ENCODE measurements at places on chromosomes 5 and 9.

DNA sequence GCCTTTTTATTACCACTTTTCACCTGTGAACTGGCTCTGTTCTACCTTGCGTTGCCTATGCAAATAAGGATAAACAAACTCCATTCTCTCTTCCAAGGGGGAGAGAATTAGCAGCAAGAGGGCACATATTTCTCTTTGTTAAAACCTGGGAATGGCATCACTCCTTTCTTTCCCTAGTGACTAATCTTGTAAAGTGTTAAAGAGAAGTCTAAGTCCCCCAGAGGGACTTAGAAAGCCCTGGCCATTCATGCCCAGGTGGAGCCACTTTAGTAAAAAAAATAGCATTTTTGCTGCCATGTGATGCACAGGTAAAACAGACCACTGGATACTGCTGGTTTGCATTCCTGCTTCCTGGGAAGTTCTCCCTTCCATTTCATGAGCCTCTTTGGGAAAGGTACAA is 148.4 kb downstream of the MAN2A1 start:
- no peak for DNase-seq

- DNase-seq, result no peak
Observed at GRCh38 chr5:116451905-116452450, 122.6 kb downstream of the SEMA6A start.

DNA sequence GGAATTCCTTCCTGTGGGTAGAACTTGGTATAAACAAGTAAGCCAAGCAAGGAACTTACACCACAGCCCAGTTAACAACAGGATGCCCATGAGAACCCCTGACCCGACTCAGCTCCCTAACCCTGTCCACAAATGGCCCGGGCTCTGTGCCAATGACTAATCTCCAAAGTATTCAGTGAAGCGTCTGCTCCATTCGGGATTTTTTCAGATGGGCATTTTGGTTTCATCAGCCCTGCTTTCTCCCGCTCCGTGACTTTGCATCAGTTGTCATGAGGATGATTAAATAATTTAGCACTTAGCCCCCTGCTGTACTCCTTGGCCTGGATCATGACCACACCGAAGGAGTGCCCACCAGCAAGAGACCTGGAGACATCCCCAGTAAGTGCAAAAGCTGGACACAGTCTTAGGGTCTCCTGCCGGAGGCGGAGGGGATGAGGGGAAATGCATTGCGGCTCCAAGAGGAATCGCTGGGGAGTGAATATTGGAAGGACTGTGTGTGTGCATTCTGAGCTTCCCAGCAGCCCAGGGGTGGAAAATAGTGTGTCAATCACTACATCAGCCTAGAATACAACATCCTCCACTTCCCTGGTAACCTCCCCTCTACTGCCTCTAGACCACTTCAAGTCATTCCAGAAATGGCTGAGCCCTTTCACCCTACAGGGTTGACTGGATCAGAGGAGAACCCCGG is 41.4 kb upstream of the DNAH5 start:
- no peak for DNase-seq

- no peak for DNase-seq
Observed at GRCh38 chr5:178305801-178306200, 73.2 kb upstream of the PHYKPL start.

DNA sequence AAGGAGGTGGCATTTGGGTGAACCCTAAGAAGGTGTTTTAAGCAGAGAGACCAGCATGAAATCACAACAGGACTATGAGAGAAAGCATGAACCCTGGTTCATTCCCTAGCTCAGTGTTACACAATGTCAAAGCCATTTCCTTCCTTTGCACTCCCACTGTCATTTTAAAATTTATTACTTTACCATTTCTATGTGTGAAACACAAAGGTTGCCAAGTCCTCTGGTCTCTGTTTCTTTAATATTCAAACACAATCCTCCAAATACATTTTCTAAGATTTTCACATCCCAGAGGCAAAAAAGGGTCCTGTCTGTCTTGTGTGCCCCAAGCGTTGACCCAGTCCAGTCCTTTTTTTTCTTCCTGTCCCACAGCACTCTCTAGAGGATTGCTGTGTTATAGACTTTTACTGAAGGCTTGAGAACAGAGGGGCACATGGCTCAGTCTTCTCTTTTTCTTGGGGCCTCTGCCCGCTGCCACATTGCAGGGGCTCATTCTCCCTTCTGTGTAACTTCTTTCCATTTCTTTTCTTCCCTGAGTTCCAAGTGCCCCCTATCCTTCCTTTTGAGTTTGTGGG is 78.6 kb upstream of the SLC28A3 start:
- DNase-seq, result no peak

DNA sequence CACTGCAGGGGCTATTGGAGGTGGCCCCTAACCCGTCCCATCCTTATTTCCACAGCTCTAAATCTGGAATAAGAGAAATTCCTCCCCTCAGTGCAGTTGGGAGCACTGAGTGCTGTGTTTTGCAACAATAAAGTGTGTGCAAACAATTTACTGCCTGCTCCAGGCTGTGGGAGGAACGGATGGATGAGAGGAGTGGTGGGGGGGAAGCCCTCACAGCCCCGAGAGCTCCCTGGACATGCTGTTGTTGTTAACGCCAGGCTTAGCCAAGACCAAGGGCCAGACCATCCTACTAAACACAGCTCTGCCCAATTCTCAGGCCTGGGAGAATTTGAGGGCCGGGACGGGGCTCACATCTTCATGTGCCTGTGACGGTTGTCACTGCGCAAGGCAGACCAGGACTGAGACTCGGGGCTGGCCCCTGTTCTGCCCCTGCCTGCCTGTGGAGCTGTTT is 200.2 kb downstream of the DAB2IP start:
- DNase-seq, result no peak

DNA sequence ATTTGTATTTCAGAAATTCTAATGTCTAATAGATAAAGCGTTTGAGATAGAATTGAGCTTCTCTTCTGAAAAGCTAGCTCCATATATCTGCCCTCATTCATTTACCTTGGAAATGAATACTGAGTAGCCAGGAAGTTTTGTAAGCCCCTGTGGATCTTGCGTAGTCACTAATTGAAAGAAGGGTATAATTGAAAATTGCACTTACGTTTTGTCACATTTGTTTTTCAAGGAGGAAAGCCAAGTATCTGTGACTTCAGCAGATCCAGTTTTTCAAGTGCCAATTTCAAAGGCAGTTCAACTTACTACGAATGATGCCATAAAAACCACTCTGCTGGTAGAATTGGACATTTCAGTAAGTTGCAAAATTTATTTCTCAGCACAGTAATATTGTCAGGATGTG is 14.0 kb downstream of the MTRR start:
- DNase-seq, result no peak

DNA sequence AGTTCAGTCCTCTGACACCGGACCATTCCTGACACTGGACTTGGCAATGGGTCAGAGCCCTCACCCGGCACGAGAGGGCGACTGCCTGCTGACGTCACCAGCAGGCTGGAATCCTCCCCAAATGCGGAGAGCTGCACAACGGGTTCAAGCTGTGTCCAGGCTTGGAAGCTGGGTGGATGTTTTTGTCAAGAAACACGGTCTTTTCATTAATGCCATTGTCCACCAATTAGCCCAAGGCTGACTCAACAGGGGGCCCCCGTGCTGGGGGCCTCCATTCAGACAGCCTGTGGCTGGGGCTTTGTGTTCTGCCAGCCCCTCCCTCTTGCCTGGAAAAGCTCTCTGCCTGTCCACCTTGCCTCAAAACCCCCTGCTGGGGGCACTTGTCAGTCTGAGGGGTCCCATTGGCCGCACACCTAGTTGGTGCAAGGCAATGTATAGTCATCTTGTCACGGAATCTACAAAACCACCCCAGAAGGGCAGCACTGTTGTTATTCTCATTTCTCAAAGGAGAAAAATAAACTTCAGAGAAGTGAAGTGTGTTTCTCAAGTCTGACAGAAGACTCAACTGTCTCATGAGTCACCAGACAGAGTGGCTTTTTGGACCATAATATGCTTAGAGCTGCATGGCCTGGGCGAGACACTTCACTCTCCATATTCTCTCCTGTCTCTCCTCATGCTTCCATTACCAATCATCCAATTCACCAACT is 24.6 kb downstream of the NDUFA8 start:
- DNase-seq, result no peak

DNA sequence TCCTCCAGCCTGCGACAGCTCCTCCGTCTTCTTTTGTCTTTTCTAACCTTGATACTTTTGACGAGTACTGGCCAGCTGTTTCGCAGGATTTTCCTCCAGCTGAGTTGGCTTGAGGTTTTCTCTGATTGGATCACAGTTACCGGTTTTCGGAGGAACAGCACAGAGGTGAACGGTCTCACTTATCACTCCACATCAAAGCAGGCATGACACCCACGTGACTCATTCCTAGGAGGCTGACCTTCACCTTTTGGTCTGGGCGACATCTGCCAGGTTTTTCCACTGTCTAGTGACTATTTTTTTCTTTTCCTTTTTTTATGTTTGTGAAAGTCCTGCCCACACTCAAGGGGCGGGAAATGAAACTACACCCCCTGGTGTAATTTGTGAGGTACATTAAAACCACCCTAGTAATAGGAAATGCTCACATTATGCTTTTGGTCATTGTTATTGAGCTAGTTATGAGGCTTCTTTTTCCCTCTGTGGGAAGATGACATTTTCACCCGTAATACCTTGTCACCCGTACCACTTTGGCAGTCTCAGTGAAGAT is 319.2 kb downstream of the GADD45G start:
- peak; percentile 77 for DNase-seq

- DNase-seq, result no peak
Observed at GRCh38 chr5:103450333-103451061, 112.1 kb downstream of the NUDT12 start.

DNA sequence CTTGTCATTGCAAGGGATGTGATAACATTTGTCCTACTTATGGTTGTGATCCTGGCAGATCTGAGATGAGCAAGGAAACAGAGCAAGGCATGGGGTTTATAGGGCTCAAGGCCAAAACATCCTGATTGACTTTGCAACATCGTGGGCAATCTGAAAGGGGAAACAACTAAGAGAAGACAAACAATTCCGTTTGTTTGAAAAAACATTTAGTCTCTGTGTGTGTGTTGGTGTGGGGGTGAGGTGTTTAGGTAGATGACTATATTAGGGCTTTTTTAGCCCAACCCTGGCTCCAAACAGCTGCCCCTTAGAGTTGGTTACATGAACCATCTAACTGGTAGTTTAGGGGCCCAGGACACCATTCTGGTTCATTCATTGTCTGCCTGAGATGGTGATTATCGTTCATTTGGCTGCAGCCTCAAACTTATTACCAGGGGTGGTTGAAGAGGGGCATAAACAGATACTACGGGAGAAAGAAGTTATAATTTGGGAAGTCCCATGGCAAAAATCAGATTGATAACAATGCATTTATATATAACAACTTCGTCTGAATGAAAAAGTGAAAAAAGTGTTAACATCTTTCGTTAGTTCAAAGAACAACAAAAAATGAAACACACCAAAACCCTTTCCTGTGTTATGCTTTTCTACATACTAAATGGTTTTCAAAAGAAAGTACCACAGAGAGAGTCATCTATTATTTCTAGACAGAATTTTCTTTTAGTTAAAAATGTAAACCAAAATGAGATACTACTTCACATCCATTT is 5.7 kb downstream of the FYB1 start:
- peak; percentile 30 for DNase-seq

DNA sequence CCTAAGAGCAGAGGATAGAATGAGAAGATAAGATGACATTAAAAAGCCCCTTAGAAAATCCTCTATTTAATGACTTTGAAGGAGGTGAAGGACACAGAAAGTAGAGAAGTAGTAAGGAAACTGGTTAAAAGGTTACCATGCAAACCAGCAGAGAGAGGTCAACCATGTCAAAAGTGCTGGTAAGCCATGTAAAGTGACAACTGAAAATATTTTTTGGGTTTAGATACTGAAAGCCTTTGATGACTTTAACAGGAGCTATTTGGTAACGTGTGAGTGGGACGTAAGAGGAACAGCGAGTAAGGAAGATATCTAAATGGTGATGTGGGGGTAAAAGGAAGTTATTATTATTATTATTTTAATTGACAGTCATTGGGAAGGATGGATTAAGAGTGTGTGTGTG is 56.9 kb downstream of the MACIR start:
- no peak for DNase-seq

- DNase-seq, result no peak
Observed at GRCh38 chr9:90787771-90788460, 13.7 kb upstream of the SYK start.

- DNase-seq, result no peak
Observed at GRCh38 chr5:54516051-54516655, 1.4 kb upstream of the SNX18 start.

DNA sequence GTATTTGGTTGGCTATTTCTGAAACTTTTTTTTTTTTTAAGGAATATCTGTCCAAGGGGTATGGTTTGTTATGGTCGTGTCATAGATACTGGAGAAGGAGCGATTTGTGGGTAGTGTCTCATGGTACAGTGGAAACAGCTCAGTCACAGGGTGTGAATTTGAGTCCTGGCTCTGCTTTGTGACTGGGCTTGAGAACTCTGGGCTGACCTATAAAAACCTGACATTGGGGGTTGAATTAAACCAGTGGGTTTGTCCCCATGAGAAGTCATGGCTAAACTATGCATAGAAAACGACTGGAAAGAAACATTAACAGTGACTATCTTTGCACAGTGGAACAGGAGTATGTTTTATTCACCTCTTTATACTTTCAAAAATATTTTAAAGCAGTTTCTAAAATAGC is 54.7 kb downstream of the MACROH2A1 start:
- no peak for DNase-seq

DNA sequence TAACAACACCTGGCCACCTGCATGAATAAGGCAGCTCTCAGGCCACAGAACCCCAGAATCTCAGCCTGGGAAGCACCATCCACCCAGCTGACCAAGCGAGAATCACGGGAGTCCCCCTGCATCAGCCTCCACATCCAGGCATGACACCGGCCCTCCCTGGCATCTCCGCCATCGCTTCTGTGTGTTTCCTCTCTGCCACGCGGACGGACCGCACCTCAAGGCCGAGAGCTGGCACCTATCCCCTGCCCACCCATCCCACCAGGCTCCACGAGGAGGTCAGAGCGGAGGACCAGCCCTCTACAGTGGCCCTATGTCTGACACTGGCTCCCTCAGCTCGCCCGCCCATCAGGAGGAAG is 134.7 kb downstream of the COL23A1 start:
- no peak for DNase-seq

DNA sequence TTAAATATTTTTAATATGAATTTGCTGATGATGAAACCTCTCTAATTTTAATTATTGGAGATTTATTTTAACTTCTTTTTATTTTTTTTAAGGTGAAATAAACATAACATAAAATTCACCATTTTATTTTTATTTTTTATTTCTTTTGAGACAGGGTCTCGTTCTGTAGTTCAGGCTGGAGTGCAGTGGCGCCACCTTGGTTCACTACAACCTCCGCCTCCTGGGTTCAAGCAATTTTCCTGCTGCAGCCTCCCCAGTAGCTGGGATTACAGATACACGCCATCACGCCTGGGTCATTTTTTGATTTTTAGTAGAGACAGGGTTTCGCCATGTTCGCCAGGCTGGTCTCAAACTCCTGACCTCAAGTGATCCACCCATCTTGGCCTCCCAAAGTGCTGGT is 402.9 kb downstream of the PRR16 start:
- no peak for DNase-seq

DNA sequence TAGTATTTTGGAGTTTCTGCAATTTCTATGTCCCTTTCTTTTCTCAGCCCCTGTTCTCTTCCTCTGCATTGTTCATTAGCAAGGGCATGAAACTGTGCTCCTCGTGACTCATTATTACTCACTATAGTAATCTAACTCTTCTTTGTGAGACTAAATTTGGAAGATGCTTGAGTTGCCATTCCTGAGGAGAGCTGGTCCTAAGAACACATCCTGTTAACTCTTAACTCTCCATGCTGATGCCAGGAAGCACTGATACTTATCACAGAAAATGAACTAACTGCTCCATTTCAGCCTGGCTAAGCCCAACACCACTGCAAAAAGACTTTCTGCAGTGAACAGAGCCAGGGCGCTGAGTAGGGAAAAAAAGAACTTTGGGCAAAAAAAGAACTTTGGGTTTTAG is 10.6 kb upstream of the CSNK1A1 start:
- DNase-seq, result no peak
